Calu3 (cell line): ENCODE measurements at places on chromosomes 16 and 17. TPM values are rescaled to one million over a fixed set of nuclear protein-coding genes. Genes with fewer than 3 reads are reported as not detected.

- DNase-seq: peak; percentile 34
- no peak overlapping the region for H3K4me3 ChIP-seq
- H3K4me1 ChIP-seq: no peaks in the 10 kb centered on the region
These were observed 17.2 kb upstream of the CACNG1 start for GRCh38 chr17:67027031-67027628.

The CCDC144A gene
- 15.9 and 16.8 TPM in 2 replicates for total RNA-seq

The CLEC10A gene
- not detected in 2 replicates for total RNA-seq

DNA sequence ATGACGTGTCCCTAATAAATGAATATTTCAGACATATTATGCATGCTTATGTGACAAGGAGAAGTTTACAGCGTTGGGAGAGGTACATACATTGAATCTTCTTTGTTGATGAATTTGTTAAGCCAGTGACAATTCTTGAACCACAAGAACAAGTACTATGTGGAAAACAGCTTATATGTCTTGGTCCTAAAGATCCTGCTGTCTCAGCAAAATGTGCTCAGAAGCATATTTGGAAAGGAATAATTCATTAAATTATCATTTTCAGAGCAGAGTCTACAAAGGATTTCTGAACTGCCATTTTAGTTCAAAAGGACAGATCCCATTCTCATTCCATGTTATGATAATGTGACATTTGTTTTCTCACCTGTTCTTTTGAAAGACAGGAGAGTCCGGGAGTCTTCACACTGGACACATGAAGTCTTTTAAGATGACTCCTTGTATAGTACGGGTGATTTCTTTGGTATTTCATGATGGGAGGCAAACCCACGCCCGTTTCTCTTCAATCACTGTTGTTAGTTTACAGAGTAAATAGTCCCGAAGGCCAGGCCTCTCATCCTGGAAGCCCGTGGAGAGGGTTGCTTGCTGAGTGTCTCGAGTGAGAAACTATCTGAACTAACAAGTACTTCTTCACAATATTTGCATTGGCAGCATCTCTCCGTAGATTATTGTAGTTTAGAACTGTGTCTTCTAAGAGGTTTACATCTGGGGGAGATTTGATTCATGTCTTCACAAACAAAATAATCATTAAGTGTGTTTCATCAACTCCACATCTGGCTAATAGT is 26.7 kb downstream of the VPS35L start:
- no peak overlapping the region for H3K27ac ChIP-seq
- H3K36me3 ChIP-seq: no peaks in the 10 kb centered on the region
- DNase-seq: no peak
- no peaks in the 10 kb centered on the region for H3K27me3 ChIP-seq
- peaks cover 8% of the 10 kb centered on the region for H3K4me1 ChIP-seq

GRCh38 chr17:81346908-81347349 is 48.3 kb upstream of the BAHCC1 start:
- DNase-seq: no peak
- H3K4me1 ChIP-seq: peaks cover 21% of the 10 kb centered on the region
- H3K27me3 ChIP-seq: no peaks in the 10 kb centered on the region
- no peak overlapping the region for H3K27ac ChIP-seq

- H3K27me3 ChIP-seq: no peaks in the 10 kb centered on the region
- peak overlapping the region; percentile 89 for H3K4me3 ChIP-seq
- H3K27ac ChIP-seq: peak overlapping the region; percentile 98
- H3K4me1 ChIP-seq: peaks cover 24% of the 10 kb centered on the region
- peaks cover 77% of the 10 kb centered on the region for H3K36me3 ChIP-seq
These were observed 2.6 kb downstream of the MAP2K3 start for GRCh38 chr17:21286909-21287702.

The CFAP97D1 gene
- total RNA-seq: not detected in 2 replicates

GRCh38 chr16:12210258-12210880 is 233.8 kb downstream of the SNX29 start:
- H3K27ac ChIP-seq: no peak overlapping the region
- H3K36me3 ChIP-seq: peaks cover 12% of the 10 kb centered on the region
- no peak for DNase-seq
- H3K4me3 ChIP-seq: no peak overlapping the region
- no peaks in the 10 kb centered on the region for H3K27me3 ChIP-seq
